ENCODE measurements at places on chromosomes 2 and 18.

- no peak for DNase-seq
These were observed 7.0 kb upstream of the BBS5 start for GRCh38 chr2:169472249-169472648.

DNA sequence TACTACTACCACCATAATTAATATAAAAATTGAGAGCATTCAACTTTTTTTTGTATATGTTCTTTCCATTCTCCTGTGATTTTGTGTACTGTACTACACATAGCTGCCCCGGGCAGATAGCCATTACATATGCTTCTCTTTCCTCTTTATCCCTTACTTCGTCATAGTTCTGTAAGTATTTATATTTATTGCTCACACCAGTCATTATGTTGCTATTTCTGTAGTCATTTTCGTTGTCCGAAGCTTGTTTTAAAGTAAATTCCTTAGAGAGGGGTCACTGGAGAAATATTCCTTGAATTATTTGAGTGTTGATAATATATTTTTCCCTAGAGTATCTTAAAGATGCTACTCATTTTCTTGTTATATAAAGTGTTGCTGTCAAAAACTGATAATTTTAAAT, 144.0 kb downstream of the CLIP4 start:
- DNase-seq, result no peak

- DNase-seq, result no peak
These were observed 76.2 kb downstream of the FMNL2 start for GRCh38 chr2:152411154-152411553.

GRCh38 chr2:151886241-151886640, 58.0 kb upstream of the ARL5A start:
- no peak for DNase-seq

Data from ACHN (cell line).